Thoracic aorta (tissue), 2 donors: ENCODE measurements at places on chromosomes 16 and 17. TPM values are rescaled to one million over a fixed set of nuclear protein-coding genes. Genes with fewer than 3 reads are reported as not detected.

The SLC2A4 gene
- 1.2 TPM for total RNA-seq

The PIRT gene
- total RNA-seq, result not detected

GRCh38 chr17:45996282-45996937, 2.6 kb upstream of the STH start:
- peaks cover 5% of the 10 kb centered on the region for H3K4me1 ChIP-seq
- DNase-seq, result no peak
- H3K36me3 ChIP-seq, result no peaks in the 10 kb centered on the region
- H3K27me3 ChIP-seq, result no peaks in the 10 kb centered on the region
- H3K27ac ChIP-seq, result no peak overlapping the region

DNA sequence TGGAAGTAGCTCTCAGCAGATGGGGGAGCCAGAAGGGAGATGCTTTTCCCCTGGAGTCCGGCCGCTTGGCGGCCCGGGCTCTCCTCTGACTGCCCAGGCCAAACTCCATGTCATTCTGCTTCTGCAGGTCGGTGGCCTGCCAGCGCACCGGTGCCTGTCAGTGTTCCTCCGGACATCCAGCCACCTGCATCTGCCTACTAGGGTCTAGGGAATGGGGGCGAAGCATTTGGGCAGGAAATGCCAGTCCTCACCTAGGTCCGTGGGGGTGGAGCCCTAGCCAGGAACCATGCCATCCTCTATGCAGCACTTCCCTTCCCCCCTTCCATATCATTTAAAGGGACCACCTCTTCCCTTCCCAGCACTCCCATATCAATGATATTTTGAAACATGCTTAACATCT, 34.2 kb downstream of the GJC1 start:
- no peaks in the 10 kb centered on the region for H3K27me3 ChIP-seq
- no peaks in the 10 kb centered on the region for H3K36me3 ChIP-seq
- no peak for DNase-seq
- peaks cover 57% of the 10 kb centered on the region for H3K4me1 ChIP-seq

GRCh38 chr17:45170931-45171337, 9.3 kb downstream of the HEXIM2 start:
- H3K4me3 ChIP-seq, result peak overlapping the region; percentile 81
- peaks cover 39% of the 10 kb centered on the region for H3K4me1 ChIP-seq
- H3K27me3 ChIP-seq, result no peaks in the 10 kb centered on the region
- no peaks in the 10 kb centered on the region for H3K36me3 ChIP-seq

DNA sequence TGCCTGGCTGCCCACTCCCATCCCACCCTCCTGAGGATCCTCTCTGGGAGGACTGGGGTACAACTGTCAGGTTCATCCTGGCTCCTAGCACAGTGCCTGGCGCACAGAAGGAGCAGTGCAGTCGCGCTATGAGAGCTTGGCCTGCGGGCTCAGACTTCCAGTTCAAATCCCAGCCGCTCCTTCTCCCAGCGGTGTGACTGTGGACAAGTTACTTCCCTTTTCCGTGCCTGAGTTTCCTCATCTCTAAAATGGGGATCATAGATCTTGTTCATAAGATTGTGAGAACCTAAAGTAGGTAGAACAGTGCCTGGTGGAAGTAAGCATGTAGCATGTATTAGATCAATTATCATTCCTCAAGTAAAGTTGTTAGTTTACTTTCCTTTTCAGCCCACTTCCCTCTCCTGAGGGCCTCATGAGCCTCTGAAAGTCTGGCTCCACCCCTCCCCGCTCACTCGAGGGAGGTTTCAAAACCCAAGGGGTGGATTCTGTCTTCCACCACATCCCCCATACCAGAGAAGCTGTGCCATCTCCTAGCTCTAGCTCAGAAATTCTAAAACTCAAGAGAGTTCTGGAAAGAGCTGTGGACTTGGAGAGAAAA, 19.9 kb upstream of the COL1A1 start:
- DNase-seq, result no peak
- H3K4me1 ChIP-seq, result peaks cover 24% of the 10 kb centered on the region
- H3K27me3 ChIP-seq, result no peaks in the 10 kb centered on the region
- H3K36me3 ChIP-seq, result no peaks in the 10 kb centered on the region
- H3K27ac ChIP-seq, result peak overlapping the region; percentile 94
